ENCODE measurements at places on chromosomes 4 and X. TPM values are rescaled to one million over a fixed set of nuclear protein-coding genes. Genes with fewer than 3 reads are reported as not detected.

The KCNE5 gene
- total RNA-seq, result 4.6 TPM

The STPG2 gene
- total RNA-seq, result not detected

- DNase-seq, result no peak
Measured at GRCh38 chrX:136747003-136747986, 33.4 kb downstream of the ARHGEF6 start.

DNA sequence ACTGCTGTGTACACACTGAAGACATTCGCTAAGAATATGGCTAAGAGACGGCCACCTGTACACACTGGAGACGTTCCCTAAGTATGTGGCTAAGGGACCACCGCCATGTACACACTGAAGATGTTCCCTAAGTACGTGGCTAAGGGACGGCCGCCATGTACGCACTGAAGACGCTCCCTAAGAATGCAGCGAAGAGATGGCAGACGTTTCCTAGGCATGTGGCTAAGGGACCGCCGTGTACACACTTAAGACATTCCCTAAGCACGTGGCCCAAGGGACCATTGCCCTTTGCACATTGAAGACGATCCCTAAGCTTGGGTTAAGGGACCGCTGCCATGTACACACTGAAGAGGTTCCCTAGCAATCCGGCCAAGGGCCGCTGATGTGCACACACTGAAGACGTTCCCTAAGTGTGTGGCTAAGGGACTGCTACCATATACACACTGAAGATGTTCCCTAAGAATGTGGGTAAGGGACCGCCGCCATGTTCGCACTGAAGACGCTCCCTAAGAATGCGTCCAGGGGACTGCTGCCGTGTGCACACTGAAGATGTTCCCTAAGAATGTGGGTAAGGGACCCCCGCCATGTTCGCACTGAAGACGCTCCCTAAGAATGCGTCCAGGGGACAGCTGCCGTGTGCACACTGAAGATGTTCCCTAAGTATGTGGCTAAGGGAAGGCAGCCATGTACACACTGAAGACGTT, 36.7 kb downstream of the DHRSX start:
- no peak for DNase-seq

DNA sequence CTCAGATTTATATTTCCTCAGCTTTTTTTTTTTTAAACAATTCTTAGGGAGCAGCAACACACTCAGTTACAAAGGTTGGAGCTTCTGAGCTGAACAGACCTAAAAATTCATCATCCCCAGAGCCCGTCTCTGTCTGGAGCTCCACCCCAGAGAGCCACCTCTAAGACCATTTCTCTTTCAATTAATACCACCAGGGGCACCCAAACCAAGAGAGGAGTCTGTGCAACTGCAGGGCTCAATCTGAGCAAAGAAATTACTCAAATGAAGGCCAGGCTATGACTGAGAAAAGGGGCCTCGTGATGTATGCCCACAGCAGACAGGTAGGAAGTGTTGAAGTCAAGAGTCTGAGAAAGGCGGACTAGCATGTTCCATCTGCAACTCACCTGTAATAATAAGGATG, 95.5 kb downstream of the C4orf51 start:
- DNase-seq, result no peak

All from myocyte (in vitro differentiated cells).